CD4-positive, alpha-beta T cell treated with Interleukin-15 for 4 hours (primary cell): ENCODE measurements at places on chromosomes 1 and 21.

- no peak for DNase-seq
Measured at GRCh38 chr1:244089561-244089960, 38.5 kb downstream of the ZBTB18 start.

- no peak for DNase-seq
Measured at GRCh38 chr1:92346866-92347640, 48.2 kb downstream of the RPAP2 start.

- DNase-seq, result no peak
Measured at GRCh38 chr1:61190618-61191432, 108.5 kb downstream of the NFIA start.

DNA sequence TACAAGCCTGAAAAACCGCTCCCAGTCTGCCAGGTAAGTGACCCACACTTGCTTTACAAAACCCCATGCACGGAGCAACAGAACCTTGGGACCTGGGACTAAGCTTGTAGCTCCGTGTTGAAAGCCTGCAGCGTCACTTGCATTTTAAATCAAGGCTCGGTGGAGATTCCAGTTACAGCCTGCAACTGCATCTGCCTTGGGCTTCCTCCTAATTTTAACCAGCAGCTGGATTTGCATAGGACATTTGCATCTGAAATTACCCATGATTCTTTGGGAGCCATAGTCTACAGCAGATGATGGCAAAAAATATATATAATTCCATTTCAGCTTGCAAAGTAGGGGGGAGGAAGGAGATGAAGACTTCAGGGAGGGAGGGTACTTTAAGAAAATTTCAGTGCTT, 62.4 kb upstream of the IGSF21 start:
- no peak for DNase-seq

DNA sequence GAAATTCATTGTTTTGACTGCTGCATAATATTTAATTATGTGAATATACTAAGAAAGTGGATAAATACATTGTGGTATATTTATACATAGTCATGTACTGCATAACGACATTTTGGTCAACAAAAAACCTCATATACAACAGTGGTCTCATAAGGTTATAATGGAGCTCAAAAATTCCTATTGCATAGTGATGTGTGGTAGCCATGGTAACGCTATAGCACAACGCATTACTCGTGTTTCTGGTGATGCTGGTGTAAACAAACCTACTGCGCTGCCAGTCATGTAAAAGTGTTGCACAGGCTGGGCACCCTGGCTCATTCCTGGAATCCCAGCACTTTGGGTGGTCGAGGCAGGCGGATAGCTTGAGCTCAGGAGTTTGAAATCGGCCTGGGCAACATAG, 52.6 kb upstream of the NHLH2 start:
- DNase-seq, result no peak

DNA sequence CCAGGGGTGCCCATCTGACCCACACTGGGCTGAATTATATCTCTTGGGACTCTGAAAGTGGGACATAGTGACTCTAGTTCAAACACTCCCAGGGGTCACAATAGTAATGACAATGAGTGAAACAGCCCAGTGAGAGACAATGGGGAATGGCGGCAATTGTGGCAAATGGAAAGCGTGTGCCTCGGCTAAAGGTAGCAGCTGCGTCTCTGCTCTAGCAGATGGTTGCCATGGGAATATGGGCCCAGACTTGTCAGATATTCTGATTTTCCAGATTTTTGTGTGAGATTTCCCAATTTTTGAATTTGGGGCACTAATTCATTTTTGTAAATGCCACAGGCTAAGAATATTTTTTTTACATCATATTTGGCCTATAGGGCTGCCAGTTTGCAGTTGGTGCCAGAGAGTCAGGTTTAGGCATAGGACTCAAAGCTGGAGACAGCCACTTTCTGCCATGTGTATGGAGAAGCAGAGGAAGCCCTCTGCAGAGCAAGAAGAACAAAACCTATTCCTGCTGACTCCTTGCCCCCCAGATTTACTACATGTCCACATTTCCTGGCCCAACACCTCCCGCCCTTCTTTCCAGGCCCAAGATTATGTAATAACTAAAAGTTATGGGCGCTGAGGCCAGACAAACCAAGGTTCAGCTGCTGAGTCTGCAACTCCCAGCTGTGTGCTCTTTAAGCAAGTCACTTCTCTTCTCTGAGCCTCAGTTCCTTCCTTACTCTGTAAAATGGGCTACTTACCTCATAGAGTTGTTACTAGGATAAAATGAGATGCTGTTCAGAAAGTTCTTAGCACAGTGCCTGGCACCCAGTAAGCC, 21.6 kb upstream of the PTP4A2 start:
- no peak for DNase-seq

DNA sequence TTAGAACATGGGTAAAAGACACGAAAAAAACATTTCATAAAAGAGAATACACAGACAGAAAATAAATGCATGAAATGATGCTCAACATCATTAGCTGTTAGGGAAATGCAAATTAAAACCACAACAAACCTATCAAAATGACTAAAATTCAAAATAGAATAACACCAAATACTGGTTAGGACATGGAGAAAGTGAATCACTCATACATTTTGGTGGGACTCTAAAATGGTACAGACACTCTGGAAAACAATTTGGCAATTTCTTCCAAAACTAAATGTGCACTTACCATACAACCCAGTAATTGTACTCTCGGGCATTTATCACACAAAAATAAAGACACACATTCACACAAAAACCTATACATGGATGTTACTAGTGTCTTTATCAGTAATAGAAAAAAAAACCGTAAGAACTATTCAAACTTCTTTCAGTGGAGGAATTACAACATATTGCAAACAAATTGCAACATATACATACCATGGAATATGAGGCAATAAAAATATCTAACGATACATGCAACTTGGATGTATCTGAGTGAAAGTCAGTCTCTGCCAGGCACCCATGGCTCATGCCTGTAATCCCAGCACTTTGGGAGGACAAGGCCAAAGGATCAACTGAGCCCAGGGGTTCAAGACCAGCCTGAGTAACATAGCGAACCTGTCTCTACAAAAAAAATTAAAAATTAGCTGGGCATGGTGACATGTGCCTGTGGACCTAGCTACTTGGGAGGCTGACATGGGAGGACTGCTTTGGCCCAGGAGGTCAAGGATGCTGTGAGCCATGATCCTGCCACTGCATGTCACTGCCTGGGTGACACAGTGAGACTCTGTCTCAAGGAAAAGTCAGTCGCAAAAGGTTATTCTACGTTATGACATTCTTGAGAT, 19.6 kb downstream of the HSF2BP start:
- DNase-seq, result no peak

DNA sequence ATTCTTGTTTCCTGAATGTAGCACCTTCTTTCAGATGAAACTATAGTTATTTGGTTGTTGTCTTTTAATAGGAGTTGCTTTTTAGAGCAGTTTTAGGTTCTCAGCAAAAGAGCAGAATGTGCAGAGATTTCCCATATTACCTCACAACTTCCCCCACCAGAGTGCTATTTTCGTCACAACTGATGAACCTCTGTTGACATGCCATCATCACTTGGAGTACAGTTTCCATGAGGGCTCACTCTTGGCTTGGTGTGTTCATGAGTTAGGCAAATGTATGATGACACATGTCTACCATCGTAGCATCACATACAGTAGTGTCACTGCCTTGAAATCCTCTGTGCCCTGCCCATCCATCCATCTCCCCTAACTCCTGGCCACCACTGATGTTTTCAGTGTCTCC, 3.7 kb downstream of the IBA57 start:
- no peak for DNase-seq

GRCh38 chr1:154318386-154318785, 2.5 kb upstream of the AQP10 start:
- no peak for DNase-seq

DNA sequence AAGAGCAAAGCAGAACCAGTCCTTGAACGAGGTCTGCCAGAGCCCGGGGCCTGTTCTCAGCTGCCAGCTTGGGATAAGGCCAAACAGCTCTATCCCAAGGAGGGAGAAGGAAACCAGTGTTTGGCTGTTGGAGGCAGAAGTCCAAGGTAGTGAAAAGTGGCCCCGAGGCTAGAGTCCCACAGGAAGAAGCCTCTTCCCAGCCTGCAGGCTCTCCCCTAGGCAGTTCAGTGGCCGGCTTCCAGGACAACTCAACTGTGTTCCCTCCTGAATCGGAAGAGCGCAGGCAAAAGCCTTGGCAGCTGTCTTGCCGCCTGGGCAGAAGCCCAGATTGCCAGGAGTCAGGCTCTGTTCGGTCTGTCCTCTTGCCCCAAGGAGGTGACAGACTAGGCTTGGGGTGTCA, 19.3 kb downstream of the QSOX1 start:
- no peak for DNase-seq

DNA sequence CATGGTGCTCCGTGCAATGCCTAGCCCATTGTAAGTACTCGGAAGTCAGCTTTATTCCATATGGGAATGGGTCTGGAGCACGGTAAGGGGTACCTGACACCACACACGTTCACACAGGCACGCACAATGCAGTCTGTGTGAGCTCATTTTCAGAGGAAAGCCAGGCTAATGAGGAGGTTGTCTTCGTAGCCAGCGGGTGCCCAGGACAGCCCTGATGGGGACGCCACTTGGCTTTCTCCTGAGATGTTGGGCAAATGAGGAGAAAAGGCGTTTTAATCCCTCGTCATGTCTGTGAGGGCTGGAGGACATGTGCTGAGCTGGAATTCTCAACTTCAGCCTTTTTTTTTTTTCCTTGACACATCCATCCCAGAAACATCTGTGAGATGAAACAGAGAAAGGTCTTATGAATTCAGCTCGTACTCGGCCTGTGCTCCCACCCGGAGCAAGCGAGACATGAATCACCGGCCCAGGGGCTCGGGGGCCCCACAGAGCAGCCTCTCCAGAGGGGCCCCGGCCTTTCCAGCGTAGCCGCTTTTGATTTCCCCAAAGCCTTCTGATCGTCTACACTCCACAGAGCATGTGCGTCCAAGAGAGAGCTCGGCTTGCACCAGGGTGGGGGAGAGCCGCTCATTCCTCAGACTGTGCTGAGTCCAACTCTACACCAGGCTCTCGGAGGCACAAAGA, 125.1 kb downstream of the EPHB2 start:
- no peak for DNase-seq

DNA sequence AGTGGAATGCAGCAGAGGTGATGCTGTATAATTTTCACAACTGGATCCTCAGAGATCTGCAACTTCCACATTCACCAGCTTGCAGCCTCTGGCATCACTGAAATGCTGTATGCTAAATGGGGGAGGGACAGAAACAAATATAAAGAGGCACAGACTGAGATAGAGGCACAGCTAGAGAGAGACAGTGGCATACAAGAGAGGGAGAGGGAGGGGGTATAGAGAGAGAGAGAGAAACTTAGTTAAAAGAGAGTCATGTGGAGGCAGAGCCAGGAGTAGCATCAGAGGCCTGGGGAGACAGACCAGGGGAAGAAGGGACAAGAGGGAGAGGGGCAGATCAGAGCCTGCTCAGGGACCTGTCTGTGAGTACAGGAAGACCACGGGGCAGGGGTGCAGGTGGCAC, 84.5 kb upstream of the GRIK3 start:
- DNase-seq, result no peak

DNA sequence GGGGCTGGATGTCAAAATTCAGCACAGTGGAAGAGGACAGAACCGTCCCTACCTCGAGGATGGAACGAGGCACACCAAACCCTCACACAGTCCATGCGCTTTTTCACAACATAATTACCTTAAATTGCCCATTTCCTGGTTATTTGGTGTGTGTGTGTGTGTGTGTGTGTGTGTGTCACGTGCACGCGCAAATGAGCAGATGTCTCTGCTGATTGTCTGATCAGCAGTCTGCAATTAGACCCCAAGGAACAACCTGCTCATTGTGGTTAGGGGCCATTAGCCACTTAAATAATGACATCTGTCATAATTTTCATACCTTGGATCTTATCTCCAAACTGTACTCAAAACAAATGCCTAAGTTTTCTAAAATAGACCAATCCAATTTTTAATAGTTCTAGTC, 23.2 kb downstream of the AVPR1B start:
- DNase-seq, result no peak

DNA sequence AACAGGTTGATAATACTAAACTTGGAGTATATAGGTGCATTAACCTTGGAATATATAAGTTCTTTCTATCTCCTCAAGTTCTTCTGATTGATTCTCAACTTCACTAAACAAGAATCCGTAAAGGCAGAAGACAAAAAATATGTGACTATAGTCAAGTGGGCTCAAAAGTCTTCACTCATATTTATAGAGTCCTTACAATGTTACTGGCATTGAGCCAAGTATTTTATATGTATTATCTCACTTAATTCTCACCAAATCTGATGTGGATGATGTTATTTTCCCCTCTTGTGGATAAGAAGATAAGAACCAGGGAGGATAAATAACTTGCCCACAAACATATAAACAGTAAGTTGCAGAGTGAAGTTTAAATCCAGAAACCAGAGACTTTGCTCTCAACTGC, 486.9 kb downstream of the LRRIQ3 start:
- no peak for DNase-seq

DNA sequence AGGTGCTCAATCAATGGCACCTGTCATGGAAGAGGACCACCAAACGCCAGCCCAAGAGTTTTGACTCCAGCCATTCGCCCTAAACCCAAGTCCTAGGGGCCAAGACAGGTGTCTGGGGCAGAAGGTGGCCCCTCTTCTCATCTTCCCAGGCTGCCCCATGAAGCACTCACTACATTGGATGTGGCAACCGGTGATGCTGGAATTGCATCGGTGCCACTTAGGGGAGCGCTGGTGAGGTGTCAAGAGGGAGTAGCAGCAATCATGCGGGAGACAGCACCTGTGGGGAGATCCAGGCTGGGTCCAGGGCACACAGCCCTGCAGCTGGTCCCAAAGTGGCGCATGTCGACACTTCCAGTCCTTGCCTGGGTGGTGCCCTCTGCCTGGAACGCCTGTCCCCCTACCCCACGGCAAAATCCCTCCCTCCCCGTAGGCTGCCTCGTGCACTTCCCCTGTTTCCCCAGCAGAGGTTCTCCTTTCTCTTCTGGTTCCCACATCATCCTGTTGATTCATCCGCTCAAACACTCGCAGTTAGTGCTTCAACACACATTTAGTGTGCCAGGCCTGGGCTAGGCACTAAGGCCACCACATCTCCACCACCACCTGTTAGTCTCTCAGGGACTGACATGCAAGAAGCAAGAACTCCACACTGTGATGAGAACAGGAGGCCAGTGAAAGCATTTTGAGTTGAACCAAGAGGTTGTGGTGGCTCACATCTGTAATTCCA, 18.5 kb downstream of the PLA2G2D start:
- DNase-seq, result peak; percentile 17

- DNase-seq, result no peak
Measured at GRCh38 chr1:22176258-22176657, 33.4 kb upstream of the WNT4 start.

DNA sequence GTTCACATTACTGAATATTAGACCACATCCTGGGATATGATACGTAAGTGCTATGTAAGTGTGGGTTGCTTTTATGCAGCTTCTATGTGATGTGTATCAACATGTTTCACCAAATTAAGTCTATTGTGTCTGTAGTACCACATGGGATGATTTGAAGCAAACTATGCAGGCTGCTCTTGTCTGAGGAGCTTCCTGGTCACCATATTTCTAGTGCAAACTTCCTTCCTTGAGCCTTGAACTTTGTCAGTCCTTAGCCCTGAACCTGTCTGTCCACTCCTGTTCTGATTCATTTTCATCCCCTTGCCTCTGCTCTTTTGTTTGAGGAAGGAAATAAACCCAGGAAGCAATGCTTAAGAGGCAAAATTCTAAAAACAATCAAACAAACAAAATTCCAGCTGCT, 117.5 kb upstream of the VANGL1 start:
- no peak for DNase-seq
